ENCODE measurements at places on chromosomes 12 and 14.

GRCh38 chr12:60803147-60803546, 1207.3 kb downstream of the SLC16A7 start:
- no peak for DNase-seq

DNA sequence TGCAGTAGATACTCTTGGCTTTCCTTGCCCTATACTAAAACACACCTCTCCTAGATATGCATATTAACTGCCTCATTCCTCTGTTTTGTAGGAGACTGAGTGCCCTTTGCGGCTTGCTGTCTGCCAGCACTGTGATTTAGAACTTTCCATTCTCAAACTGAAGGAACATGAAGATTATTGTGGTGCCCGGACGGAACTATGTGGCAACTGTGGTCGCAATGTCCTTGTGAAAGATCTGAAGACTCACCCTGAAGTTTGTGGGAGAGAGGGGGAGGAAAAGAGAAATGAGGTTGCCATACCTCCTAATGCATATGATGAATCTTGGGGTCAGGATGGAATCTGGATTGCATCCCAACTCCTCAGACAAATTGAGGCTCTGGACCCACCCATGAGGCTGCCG, 15.4 kb downstream of the TRAFD1 start:
- DNase-seq, result no peak

DNA sequence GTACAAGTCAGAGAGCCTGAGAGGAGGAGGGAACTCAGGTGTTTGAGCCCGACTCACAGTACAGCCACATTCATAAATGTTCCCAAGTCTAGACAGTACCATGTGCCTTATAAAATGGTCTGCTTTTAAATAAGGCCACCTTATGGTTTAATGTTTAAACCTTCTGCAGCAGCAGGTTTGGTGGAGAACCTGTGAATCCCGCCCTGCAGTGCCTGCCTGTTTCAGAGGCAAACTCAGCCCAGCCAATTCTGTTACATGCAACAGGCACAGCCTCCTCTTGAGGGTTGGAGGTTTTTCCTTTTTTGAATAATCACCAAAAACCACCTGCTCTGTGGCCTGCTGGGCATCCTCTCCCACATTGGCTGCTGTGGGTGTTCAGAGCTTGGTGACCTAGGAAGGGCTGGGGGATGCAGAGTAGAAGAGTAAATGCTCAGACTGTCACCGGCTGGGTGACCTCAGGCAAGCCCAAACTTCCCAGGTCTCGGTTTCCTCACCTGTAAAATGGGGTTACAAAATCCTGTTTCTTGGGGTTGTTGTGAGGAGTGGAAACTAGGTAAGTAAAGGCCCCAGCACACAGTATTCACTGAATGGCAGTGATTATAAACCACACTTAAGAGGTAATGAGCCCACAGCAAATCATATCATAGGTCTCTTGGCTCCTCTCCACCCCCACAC, 28.0 kb downstream of the NUAK1 start:
- DNase-seq, result no peak

DNA sequence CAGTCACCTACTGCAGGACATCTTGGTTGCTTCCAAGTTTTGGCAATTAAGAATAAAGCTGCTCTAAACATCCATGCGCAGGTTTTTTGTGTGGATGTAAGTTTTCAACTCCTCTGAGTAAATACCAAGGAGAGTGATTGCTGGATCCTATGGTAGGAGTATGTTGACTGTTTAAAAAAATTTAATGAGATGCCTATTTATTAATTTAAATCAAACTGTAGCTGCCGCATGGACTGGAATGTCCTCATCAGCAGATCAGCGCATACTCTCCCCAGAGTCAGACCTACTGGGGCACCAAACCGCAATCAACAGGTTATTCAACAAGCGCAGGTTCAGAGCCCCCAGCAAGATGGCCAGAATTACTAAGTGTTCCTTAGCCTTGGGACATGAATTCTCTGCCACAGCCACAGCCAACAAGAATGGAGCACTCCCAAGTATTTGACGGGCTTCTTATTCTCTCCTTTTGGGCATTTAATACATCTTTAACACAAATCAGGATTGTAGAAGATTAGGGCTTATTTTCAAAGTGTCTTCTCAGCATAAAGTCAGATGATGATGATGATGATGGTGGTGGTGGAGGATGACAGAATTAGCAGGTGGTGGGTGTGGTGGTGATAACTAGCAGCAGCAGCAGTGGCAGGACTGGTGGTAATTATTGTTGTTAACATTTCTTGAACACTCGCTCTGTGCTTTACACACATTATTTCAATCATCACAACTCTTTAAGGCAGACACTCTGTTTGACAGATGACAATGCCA, 170.7 kb downstream of the CHST11 start:
- no peak for DNase-seq

DNA sequence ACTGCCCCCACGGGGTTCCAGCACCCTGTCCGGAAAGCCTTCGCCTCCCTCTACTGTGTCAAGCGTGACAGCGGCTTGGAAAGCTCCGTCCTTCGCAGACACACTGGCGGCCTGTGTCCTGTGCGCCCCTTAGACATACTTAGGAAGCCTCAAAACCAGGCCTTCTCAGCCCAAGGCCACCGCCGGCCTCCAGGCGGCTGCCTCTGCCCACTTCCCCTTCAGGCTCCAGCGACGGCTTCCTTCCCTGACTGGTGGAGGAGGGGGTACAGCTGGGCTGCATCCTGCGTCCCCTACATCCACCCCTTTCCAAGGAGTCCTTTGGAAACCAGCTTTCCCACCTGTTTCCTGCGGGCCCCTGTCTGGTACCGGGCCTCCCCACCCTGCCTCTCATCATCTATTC, 2.5 kb upstream of the CACNA2D4 start:
- no peak for DNase-seq

DNA sequence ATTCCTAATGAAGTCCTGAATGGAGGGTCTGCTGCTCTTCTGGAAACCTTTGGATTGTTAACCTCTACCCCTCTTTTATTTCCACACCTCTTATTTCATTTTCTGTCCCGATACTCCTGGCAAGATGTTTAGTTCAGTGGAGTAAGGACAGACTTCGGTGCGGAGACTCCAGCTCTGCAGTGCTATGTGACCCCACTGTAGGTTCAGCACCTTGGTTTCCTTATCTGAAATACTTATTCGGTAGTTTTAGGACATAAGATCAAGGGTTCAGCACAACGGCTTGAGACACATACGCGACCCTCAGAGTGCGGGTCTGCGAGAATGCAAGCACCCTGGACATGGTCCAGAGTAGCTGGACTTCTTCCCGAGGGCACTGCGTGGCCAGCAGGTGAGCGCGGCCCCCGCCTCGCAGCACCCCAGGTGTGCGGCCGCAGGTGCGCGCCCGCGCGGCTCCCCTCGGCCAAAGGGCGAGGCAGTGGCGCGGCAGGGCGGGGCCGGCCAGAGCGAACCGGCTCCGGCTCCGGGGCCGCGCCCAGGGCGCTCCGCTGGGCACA, 465 bp upstream of the FGD4 start:
- no peak for DNase-seq

DNA sequence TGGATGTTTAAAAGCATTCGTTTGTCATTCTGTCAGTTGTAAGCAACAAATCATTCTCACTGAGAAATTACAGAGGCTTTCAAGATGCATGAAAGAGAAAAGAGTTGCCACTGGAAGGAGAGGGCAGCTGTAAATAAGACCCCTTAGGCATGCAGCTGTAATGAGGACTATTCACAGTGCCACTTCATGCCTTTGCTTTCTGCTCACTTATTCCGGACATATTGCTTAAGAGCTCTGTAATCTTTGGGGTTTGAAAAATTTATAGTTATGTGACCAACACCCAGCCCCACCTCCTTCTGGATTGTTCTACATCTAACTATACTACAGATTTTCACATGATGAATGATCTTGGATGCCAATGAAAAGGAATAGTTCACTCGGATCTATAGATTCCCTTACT, 194.8 kb upstream of the DCN start:
- DNase-seq, result no peak

GRCh38 chr14:63487724-63488123, 55.5 kb downstream of the PPP2R5E start:
- DNase-seq, result no peak

DNA sequence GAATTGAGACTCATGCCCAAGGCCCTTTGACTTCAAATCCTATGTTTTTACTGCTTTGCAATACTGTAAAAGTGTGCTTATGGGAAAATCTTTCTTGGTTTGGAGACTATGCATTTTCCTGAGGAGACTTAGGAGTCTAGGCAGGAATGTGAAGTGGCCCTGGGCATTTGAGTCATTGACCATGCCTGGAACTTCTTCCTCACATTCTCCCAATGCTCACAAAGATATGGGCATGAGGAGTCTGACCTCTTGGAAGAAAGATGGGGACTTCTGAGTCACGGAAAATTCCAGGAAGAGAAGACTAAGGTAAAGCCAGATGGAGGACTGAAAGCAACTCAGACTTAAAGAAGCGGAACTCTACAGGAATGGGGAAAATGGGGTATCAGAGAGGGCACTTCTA, 38.2 kb upstream of the ZNF641 start:
- no peak for DNase-seq

GRCh38 chr12:59890896-59891579, 295.2 kb downstream of the SLC16A7 start:
- DNase-seq, result no peak

GRCh38 chr12:16159571-16159970, 117.9 kb downstream of the SLC15A5 start:
- DNase-seq, result no peak

DNA sequence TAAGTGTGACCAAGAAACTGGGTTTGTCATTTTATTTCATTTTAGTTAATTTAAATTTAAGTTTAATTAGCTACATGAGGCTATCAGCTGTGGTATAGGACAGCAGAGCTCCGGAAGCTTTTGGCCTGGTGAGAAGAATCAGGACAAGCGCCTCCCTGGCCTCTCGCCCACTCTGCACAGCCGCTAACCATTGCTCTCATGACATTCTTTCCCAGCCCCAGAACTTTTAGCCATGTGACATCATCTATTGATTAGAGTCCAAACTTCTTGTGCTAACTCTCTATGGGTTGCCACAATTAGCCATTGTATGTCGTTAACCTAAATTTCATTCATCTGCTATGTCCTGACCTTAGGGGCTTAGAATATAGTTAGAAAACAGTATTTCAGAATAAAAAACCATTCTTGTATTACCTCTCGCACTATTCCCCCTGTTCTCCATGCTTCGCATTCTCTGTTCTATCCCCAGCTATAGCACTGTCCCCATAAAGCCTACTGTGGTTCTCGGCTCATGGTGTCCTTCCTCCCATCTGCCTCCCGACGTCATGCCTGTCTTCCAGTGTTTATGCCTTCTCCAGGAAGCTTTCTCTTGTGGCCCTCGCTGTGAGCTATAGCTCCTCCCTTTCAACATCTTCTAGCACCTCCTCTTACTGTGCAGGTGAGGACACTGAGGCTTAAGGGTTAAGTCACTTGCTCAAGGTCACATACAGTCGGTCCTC, 23.5 kb downstream of the SSH1 start:
- DNase-seq, result no peak

DNA sequence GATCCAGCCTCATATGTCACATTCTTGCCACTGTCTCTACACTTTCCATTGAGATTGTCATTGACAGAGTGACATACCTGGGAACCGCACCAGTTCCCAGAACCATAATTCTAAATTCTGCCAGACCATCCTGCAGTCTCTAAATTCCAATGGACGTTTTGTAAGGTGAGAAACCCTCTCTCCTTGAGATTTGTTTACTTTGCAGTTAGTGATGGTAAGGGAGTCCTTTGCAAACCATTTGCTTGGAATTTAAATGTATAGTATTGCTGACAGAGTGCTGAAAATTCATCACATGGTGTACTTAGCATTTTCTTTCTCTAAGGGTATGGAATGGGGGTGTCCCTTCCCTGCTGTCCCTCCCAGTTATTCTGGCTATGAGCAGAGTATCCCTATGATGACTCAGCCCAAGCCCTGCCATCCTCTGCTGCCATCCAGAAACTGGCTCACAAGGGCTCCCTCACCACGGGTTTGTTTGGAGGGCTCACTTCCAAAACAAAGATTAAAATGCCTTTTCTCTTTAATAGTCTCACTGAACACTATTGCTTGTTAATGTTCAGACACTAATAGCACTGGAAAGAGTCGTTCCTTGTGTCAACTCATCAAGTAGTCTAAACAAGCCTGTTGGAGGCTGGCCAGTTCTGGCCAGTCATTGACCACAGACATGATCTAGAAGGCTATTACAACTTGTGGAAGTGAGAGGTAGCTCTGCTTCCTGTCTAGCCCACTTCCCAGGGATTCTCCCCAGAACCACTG, 129.0 kb upstream of the HMGA2 start:
- DNase-seq, result no peak
